A172 (cell line): ENCODE measurements at places on chromosomes 5 and 9.

GRCh38 chr9:110942522-110942921 is 95.7 kb downstream of the LPAR1 start:
- DNase-seq: peak; percentile 40

DNA sequence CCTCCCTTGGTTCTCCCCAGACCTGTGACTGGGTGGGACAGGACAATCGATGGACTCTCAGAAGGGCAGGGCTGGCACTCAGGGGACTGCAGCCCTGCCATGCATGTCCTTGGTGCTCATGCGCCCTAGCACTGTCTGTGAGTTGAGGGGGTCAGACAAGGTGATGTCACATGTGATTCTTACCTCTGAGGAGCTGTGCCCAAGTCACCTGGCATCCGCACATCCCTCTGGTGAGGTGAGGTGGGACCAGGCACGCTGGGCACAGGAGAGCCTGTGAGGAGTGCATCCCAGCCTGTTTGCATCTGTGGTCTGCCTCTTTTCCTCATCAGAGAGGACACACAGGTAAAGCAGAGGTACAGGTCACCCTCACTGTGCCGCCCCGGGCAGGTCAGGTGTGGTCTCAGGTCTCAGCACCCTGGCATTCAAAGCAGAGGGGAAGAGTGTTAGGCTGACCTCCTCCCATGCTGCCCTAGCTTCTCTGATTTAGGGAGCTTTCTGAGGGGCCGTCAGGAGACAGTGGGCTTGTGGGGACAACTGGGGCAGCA is 14.8 kb downstream of the TRIP13 start:
- DNase-seq: no peak

GRCh38 chr5:102713682-102714231 is 41.3 kb upstream of the PAM start:
- no peak for DNase-seq

- no peak for DNase-seq
These were observed 792.8 kb upstream of the NUDT12 start for GRCh38 chr5:104355350-104355749.

DNA sequence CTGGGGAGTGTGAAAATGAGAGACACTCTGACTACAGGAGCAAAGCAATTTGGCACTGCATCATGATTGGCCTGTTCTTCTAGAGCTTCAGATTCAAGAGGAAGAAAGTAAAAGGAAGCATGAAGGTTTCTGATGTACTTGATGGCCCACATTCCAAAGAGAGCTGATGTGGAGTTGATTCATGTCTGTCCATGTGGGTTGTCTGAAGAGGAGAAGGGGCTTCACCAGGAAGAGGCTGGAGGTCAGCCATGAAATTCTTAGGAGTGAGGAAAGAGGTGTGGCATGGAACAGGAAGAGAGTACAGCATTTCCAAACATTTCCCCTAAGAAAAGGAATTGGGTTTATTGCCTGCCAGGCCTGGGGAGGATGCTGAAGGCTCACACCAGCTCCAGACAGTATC is 70.7 kb downstream of the PTCD2 start:
- DNase-seq: no peak

- no peak for DNase-seq
These were observed 79.8 kb upstream of the PAPPA start for GRCh38 chr9:116073826-116074225.

- DNase-seq: no peak
These were observed 51.2 kb downstream of the DIAPH1 start for GRCh38 chr5:141567513-141568117.

DNA sequence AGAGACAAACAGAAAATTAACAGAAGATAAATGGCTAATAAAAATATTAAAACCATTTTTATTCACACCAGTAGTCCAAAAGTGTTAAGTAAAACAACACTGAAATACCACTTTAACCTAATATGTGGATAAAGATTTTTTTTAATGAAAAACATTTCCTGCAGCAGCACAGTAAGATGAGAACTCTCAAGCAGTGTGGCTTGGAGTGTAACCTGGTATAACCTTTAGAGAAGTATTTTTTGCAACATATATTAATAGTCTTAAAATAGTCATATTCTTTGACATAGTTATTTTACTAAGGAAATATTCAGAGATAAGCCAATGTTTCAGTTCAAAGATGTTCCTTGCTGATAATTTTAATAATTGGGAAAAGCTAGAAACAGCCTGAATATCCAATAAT is 644.4 kb downstream of the PDE4D start:
- DNase-seq: no peak

GRCh38 chr5:93340881-93341280 is 240.1 kb downstream of the NR2F1-AS1 start:
- no peak for DNase-seq

DNA sequence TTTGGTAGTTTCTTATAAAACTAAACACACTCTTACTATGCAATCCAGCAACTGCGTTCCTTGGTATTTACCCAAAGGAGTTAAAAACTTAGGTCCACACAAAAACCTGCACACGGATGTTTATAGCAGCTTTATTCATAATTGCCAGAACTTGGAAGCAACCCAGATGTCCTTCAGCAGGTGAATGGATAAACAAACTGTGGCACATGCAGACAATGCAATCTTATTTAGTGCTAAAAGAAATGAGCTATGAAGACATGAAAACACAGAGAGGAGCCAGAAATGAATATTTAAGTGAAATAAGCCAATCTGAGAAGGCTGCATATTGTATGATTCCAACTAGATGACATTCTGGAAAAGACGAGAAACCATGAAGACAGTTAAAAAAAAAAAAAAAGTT is 10.7 kb downstream of the WNK2 start:
- no peak for DNase-seq

- no peak for DNase-seq
These were observed 30.1 kb upstream of the PDE8B start for GRCh38 chr5:77180167-77181081.

- DNase-seq: no peak
These were observed 1.8 kb upstream of the MACROH2A1 start for GRCh38 chr5:135400866-135401265.

GRCh38 chr5:175487514-175488222 is 9.3 kb downstream of the SFXN1 start:
- DNase-seq: no peak

- DNase-seq: no peak
These were observed 35.2 kb downstream of the MACIR start for GRCh38 chr5:103293719-103294118.

DNA sequence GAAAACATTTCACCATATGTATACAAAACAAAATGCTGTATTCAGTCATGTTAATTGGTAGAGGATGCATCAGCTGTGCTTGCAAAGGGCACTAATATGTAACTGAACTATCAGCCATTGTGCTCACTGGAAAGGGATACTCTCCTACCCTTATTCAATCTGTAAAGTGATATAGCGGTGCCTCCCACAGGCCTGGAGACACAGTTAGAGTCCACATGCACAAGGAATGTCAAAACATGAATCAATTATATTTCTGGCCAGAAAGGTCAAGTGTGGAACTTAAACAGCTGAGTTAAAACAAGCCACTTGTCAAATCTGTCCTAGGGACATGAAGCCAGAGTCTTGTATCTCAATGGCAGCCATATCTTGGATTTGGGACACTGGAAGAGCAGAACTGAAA is 71.2 kb upstream of the IZUMO3 start:
- DNase-seq: no peak

GRCh38 chr5:179927824-179928223 is 20.1 kb upstream of the TBC1D9B start:
- DNase-seq: no peak

- no peak for DNase-seq
These were observed 5.6 kb downstream of the EXD3 start for GRCh38 chr9:137417161-137418021.

DNA sequence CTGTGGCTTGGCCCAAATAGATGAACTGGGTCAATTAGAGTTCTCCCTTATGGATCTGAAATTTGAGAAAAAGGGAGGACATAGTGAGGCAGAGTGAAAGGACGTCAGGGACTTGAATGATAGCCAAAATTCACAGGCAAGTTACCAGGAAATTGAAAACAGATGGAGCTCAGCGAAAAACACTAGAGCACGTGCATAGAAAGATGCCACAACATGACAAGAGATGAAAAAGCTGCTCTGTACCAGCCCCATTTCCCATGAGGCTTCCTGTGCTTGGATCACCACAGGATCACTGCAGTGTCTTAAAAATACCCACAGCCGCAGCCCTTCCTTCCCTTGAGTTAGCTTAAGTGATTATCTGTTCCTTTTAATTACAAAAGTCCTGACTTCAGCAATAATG is 39.0 kb upstream of the HOMER1 start:
- no peak for DNase-seq

DNA sequence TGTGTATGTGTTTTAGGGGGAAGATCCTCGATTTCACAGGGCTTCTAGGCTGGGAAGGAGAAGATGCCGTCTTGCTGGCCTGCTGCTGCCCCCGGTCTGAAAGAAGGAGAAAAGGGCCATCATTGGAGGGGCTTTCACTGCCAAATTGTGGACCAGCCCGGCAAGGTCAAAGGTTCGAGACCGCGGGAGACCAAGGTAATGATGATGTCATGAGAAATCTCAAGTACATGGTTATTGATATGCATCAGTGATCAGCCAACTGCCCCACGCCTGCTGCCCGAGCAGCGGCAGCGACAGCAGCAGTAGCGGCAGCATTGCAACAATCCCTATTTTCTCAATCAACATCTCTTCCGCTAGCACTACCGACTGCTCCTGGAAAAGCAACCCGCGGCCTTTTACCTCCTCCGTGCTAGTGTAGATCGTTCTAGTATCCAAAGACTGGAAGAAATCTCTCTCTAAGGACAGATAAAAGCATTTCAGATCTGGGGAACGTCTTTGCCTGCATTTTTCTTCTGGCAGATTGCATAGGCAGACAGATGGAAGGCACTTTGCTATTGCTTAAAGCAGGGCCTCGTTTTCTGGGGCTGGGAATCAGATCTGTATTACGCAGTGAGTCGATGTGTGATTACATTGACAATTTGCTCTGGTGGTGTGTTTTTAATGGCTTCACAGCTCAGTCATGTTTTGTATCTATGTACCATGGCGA is 215.3 kb downstream of the MEF2C start:
- DNase-seq: no peak

DNA sequence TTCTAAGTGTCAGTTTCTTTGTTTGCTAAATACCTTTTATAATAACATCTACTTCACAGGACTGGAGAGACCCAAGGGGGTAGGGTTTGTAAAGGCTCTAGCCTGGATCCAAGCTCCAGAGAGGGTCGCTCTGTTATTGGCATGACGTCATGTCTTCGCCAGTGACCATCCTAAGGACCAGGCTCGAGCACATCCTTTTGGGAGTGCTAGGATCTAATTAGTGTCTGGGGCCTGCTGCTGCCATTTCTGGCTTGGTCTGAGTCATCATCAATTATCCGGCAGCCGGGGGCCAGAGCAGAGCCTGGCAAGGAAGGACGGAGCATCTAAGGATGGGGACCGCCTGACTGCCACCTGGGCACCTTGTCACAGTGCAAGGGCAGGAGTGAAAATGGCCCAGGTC is 153.0 kb downstream of the NSG2 start:
- DNase-seq: no peak

DNA sequence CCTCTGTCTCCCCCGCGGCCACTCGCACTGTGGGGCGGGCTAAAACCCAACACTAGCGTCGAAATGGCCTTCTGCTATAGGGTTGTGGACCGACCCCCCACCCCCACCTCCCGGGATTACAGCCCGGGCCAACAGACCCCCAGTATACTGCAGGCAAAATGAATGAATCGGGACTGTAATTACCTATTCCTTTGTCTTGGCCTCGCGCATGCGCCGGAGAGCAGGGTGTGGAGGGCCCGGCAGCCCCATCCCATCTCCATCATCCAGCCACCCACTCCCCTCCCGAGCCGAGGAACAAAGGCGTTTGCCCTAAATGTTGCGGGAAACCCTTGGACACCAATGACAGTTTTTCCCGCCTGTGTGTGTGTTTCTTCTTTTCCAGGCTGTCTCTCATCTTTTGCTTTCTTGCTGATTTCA is 1.6 kb downstream of the BASP1 start:
- DNase-seq: no peak

DNA sequence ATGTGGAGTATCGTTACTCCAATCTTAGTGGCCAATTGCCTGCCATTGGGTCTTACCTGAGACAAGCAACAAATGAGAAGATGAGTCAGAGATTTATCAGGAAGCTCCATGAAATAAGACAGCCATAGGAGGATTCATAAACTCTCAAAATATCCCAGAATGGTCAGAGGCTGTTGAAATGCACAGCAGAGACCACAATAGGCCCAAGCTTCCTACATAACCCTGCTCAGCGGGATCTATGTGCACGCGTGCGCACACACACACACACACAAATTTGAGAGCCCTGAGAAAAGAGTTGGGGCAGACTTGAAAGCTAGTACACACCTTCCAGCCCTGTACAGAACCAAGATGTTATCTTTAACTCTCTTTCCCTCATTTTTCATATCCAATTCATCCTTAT is 9.8 kb downstream of the UIMC1 start:
- peak; percentile 21 for DNase-seq
